GM04504 (cell line): ENCODE measurements at places on chromosomes 2 and 18.

DNA sequence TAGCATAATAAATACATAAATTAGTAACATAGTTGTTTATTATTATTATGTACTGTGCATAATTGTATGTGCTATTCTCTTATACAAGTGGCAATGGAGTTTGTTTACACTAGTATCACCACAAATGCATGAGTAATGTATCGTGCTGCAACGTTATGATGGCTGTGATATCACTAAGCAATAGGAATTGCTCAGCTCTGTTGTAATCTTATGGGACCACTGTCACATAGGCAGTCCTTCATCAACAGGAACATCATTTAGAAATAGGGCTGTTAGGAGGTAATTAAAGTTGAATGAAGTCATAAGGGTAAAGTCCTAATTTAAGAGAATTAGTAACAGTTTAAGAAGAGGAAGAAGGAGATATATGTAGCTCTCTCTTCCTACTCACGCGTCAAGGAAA lies 33.8 kb downstream of the TEX51 start:
- no peak for DNase-seq

- DNase-seq = peak; percentile 91
These were observed 30.9 kb upstream of the COL5A2 start for GRCh38 chr2:189210250-189211087.

DNA sequence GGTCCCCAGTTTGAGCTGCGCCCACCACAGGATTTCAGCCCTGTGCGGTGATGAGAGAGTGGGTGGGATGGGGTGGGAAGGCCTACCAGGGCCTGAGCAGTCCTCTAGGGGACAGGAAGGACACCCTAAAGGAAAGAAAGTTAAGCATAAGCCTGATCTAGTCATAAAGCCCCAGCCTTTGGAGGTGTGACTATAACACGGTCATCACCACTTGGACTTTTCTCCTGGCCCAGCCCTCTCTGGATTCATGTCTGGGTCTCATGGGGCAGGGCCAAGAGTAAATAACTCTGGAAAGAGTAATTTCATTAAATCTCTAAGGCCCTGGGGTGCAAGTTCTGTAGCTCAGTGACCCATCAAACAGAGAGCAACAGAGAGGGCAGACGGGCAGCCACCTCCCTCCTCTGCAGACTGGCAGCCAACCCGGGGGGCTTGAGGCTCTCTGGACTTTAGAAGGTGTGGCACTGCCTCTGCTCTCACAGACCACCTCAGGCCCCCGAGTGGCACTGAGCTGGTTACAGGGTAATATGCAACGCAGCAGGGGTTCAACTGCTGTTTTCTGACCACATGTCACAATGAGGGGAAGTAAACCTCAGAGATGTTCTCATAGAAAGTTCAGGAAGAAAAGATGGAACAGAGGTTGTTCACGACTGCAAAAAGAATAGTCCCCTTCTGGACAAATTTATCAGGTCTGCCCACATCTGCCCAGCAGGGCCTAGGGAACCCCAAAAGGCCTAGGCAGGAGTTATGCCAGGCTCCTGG lies 41.5 kb downstream of the TGFA start:
- no peak for DNase-seq

- DNase-seq = no peak
These were observed 695.7 kb downstream of the TDRD15 start for GRCh38 chr2:21819454-21819853.

DNA sequence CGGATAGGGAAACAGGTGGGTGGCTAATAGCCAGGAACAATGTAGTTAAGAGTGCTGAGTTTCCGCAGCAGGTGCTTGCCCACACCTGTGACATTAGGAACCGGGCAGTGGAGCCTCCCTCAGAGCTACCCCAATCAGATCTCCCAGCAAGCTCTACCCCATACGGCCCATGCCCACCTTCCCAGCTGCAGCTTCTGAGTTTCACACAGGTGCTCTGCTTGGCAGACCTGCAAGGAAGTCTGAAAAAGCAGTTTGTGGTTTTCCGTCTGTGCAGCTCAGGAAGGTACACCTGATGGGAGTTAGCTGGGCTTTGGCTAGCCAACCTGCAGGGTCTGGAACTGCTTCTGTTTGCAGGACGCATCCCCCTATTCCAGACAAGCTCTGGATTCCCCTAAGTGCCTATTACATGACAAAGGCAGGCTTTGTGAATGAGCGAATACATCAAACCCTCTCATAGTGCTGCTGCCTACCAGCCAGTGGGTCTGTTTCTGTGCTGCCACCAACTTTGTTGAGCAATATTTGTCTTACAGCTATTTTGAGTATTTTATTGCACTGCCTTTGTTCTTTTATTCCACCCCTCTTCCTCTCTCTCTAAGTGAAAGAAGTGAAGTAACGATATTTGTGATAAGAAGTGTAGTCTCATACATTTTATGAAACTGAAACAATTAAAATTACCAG lies 24.7 kb upstream of the CEP68 start:
- no peak for DNase-seq

DNA sequence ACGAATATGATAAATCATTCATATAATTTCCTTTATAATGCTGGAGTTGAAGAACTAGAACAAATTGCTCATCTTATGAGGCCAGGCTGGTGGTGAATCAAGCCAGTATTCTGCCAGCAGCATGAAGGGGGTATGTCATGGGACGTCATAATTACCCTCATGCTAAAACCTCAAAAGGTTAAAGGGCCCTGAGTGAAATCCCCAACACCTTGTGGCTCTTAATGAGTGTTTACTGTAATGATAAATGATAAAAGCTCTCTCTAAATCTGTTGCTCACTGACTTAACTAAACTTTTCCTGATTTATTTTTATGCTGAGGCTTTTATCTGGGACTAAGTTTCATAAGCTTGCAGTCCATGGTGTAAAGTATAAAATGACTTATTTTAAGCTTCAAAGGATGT lies 18.3 kb upstream of the NEDD4L start:
- DNase-seq = no peak

- no peak for DNase-seq
These were observed 9.5 kb upstream of the GRHL1 start for GRCh38 chr2:9941996-9942390.

- no peak for DNase-seq
These were observed 750.5 kb downstream of the LRP1B start for GRCh38 chr2:141380008-141380979.

DNA sequence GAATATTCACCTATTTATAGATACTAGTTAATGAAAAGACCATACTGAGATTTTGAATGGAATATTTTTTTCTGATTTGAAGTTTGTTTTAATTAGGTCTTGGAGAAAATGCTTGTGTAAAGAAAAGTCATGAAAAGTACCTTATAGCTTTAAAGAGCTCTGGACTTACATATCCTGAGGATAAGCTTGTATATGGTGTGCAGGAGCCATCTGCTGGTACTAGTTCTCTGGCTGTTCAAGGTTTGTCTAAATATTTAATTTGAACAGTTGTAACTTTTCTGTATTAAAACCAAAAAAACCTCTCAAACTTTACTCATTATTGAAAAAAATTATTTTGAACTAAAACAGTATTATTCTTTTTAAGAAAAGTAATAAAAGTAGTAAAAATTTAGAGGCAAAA lies 50.1 kb downstream of the UBR3 start:
- DNase-seq = no peak

GRCh38 chr2:55518841-55519165 lies 715 bp upstream of the CFAP36 start:
- no peak for DNase-seq

- no peak for DNase-seq
These were observed 232.8 kb downstream of the GALR1 start for GRCh38 chr18:77482190-77483085.

DNA sequence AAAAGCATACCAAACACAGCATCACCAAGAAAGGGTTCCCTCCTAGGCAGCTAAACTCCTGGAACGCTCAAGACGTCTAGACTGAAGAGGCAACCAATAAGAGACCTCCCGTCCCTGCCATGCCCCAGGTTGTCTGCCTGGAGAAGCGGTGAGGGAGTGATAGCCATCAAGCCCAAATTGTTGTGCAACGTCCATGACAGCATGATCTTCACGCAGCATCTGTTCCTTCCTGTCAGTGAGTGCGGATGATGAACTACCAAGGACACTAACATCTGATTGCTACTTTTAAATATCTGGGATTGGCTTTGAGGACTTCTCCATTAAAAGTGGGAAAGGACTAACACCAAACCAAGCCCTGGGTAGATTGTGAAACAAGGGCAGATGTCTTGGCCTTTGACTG lies 149.7 kb downstream of the TXNL1 start:
- DNase-seq = no peak

DNA sequence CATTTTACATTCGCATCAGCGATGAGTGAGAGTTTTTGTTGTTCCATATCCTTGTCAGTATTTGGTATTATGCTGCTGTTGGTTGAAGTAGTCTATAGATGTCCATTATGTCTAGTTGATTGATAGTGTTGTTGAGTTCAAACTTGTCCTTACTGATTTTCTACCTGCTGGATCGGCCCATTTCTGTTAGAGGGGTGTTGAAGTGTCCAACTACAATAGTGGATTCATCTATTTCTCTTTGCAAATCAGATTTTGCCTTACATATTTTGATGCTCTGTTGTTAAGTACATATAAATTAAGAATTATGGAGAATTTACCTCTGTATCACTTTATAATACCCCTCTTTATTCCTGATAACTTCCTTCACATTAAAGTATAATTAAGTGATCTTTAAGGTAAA lies 8.7 kb downstream of the SPOPL start:
- DNase-seq = no peak

- DNase-seq = no peak
These were observed 274.3 kb upstream of the TRIB2 start for GRCh38 chr2:12442476-12442847.

DNA sequence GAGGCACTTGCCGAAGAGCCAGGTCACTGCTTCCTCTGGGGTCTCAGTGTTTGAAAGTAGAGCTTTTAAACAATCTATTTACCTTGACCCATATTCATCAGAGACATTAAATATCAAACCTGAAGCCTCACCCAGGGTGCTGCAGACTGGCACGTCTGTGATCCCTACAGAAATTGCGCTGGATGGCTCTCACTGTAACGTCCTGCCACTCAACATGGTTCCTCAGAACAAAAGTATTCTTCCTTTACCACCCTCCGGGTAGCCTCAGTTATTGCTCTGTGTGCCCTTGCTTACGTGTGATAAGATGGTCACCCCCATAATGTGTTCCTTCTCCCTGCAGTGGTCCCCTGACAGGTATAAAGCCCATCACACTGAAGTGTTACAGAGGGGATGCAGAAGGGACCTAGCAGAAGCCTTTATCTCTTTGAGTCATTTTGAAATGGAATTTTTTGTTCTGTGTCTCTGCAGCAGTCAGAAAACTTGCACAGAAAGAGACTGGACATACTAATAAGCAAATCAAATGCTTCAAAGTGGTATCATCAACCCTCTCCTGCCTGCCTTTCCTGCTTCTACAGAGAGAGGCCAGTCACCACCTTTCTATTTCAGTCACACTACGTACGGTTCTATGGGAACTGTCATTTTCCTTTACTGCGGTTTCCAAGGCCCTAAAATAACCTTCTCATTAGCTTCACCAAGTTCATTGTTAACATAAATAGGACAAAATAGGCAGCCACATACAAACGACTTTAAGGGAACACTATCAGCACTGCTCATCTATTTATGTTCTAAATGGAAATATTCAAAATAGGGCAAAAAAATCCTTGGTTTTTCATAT lies 86.8 kb downstream of the METTL8 start:
- DNase-seq = peak; percentile 1

DNA sequence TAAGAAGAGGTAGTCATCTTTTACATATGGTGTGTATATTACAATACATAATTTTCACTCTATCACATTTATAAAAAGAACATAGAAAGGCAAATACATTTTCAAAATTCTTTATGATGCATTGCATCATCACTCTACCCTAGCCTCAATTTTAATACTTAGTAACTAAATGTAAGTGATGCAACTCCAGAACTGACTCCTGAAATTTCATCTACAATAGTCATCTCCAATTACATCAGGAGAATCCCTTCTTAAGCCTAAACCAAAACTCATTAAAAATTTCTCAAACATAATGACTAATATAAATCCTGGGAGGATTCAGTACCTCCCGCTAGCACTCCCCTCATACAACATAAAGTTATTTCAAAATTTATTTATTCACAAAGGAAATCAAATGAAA lies 15.9 kb downstream of the TMX3 start:
- DNase-seq = peak; percentile 39

GRCh38 chr2:182456784-182457183 lies 29.9 kb upstream of the PDE1A start:
- DNase-seq = no peak

- no peak for DNase-seq
These were observed 151.9 kb downstream of the DOCK10 start for GRCh38 chr2:224890372-224890771.

DNA sequence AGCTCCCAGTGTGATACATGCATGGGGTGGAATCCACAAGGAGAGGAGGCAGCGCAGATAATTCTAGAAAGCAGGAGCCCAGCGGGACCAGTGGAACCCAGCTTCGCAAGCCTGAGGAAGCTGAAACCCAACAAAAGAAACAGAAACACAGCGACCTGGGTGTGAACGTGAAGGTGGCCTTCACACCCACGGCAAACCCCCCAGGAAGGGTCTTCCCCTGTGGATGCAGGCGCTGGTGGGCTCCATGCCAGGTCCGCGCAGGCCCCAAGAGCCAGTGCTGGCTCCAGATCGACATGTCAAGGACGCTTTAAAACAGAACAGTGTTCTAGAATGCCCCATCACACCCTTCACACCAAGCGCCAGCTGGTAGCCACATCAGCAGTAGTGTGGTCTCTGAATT lies 22.1 kb downstream of the KIF1A start:
- no peak for DNase-seq

GRCh38 chr2:74953796-74954499 lies 4.5 kb upstream of the POLE4 start:
- DNase-seq = no peak

DNA sequence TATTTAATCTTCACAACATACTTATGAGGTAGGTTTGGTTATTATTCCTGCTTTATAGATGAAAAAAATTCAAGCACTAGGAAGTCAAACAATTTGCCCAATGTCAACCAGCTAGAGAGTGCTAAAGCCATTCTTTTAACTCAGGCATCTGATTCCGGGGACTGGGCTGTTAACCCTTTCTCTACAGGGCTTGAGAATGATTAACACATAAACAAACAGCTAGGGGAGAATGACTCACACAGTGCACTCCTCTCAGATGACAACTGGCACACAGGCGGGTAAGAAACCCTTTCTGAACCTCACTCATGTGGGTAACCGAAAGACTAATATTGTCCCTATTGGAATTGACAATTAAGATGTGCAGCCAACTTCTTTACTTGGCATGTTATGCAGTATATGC lies 86.3 kb upstream of the FSHR start:
- no peak for DNase-seq

DNA sequence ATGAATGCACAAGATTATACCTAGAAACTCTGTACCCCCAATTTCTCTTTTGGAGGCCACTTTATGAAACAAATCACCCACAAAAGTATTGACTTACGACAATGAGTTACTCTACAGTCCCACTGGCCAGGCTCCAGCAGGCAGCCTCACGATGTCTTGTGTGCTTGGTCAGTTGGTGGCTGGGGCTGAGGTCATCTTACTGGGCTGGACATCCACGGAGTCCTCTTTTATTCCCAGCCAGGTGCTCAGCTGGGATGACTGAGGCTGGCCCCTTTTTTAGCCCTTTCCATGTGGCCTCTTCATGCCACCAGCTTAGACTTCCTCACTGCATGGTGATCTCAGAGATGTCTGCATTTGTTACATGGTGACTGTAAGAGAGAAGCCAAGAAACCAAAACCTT lies 8.9 kb upstream of the ID2 start:
- no peak for DNase-seq

GRCh38 chr2:194822657-194823056 lies 834.4 kb upstream of the SLC39A10 start:
- no peak for DNase-seq
